Activated naive CD4-positive, alpha-beta T cell (primary cell): ENCODE measurements at places on chromosomes 4 and X.

DNA sequence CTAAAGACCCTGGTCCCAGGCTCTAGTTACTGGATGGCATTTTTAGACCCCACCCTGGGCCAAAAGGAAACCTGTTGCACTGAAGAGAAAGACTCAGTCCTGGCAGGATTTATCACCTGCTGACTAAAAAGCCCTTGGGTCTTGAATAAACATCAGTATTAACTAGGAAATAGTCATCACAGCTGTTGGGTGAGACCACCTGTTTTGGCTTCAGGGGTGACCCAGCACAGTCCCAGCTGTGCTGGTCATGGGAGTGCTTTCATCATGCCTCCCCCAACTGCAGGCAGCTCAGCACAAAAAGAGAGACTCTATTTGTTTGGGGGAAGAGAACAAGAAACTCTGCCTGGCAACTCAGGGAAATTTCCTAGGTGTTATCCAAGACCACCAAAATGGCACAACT is 903.2 kb downstream of the C4orf33 start:
- no peak for DNase-seq

DNA sequence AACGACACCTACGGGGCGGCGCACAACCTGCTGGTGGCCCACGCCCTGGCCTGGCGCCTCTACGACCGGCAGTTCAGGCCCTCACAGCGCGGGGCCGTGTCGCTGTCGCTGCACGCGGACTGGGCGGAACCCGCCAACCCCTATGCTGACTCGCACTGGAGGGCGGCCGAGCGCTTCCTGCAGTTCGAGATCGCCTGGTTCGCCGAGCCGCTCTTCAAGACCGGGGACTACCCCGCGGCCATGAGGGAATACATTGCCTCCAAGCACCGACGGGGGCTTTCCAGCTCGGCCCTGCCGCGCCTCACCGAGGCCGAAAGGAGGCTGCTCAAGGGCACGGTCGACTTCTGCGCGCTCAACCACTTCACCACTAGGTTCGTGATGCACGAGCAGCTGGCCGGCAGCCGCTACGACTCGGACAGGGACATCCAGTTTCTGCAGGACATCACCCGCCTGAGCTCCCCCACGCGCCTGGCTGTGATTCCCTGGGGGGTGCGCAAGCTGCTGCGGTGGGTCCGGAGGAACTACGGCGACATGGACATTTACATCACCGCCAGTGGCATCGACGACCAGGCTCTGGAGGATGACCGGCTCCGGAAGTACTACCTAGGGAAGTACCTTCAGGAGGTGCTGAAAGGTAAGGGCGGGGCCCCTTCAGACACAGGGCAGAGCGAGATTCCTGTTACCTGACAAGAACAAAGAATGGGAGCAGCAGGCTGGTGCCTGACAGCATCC is 11.7 kb downstream of the RPL9 start:
- DNase-seq = peak; percentile 19

DNA sequence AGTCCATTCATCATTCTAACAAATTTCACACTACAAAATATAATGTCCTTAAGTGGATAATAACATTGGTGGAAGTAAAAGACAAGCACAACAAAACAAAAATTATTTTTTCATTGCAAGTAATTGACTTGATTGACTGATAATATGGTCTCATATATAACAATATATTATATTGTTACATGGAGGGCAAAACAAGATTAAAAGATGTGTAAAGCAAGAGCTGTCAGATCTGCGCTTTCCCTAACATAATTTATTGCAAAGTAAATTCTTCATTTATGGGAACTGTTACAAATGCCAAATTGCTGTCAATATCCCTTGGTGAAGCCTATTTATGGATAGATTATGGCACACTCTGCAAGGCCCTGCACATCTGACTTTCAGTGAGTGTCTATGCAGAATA is 233.6 kb downstream of the PCDH7 start:
- no peak for DNase-seq

GRCh38 chrX:140477987-140478386 is 26.9 kb downstream of the SOX3 start:
- DNase-seq = no peak

GRCh38 chr4:151766691-151767090 is 5.9 kb upstream of the GATB start:
- DNase-seq = no peak
